Cerebellum (tissue), 4 donors: ENCODE measurements at places on chromosomes 4 and X. TPM values are rescaled to one million over a fixed set of nuclear protein-coding genes. Genes with fewer than 3 reads are reported as not detected.

ZBED1 gene
- 28.4 TPM for total RNA-seq

BTK gene
- total RNA-seq, result 2.2 TPM

ATP8A1 gene
- total RNA-seq, result 174 TPM

IQCM gene
- total RNA-seq, result not detected

CDKL5 gene
- total RNA-seq, result 18.3 TPM

WAS gene
- total RNA-seq, result 0.27 TPM

RAB33A gene
- total RNA-seq, result 13.5 TPM

NAT8L gene
- total RNA-seq, result 9.2 TPM

CT47A1 gene
- not detected for total RNA-seq

ABCG2 gene
- 12.7 TPM for total RNA-seq

AMOT gene
- 15.4 TPM for total RNA-seq

EGF gene
- 0.45 TPM for total RNA-seq

BEND4 gene
- 4.5 TPM for total RNA-seq

DMP1 gene
- total RNA-seq, result not detected

AMER1 gene
- total RNA-seq, result 10.4 TPM

RHOXF1 gene
- total RNA-seq, result not detected
